ENCODE measurements at places on chromosomes 6 and 20.

- DNase-seq: no peak
Measured at GRCh38 chr6:11085758-11086435, 7.7 kb upstream of the SMIM13 start.

GRCh38 chr20:1373614-1374013 is 19.2 kb downstream of the FKBP1A start:
- no peak for DNase-seq

DNA sequence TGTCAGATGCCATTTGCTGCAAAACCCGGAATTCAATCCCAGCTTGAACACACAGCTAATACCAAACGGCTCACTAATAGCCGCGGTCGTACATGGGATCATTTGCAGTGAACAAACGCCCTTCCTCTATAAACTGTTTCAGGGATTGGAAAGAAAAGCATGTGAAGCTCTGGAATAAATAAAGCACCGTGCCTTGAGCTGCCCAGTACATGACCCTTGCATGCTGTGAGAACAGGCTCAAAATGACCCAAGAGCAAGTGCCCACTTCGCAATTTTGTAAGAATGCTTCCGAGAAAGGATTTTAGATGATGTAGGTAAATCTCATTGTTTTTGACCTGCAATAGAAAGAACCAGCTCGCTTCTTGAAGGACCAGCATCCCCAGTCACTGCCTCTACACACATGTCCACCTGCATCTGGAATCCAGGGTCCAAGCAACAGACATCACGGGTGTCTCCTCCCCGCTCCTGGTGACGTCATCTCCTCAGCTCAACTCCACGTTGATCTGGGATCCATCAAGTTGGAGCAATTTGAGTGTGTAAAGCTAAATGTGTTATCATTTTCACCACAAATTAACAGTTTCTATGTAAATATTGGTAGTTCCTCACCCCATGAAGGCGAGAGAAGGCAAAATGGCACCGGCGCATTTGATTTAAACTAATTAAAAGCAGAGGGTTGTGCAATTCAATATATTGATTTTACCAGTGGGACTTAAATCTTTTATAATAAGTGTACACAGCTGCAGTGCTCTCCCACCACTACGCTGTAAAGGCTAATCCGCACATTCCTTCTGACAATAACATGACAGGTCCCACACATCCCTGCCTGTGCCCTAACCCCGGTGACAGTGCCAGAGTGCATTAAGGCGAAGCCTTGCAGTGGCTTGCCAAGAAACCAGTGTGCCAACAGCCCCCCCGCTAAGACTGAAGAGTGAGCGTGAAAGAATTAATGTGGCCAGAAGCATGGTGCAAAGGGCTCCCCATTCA is 6.2 kb downstream of the BMP7 start:
- no peak for DNase-seq

GRCh38 chr6:885051-885590 is 192.2 kb upstream of the EXOC2 start:
- DNase-seq: peak; percentile 41

- DNase-seq: no peak
Measured at GRCh38 chr6:138245751-138246150, 27.5 kb upstream of the PBOV1 start.

- DNase-seq: no peak
Measured at GRCh38 chr6:130075879-130076460, 57.6 kb downstream of the L3MBTL3 start.

DNA sequence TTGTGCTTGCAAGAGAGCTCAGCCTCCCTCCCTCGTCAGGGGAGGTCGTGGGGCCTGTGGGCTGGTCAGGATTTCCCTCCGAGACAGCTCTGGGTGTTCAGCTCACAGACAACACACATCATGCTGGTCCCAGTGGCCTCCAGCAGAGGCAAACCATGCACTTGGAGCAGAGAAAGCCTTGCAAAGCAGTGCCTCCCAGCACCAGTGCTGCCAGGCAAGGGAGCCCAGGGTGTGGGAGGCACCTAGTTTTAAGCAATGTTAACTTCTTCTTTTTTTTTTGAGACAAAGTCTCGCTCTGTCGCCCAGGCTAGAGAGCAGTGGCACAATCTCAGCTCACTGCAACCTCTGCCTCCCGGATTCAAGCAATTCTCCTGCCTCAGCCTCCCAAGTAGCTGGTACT is 34.0 kb upstream of the INSM1 start:
- no peak for DNase-seq

GRCh38 chr6:111952821-111953540 is 79.7 kb upstream of the FYN start:
- DNase-seq: peak; percentile 70

GRCh38 chr6:44560458-44561059 is 173.1 kb downstream of the CDC5L start:
- DNase-seq: no peak

GRCh38 chr6:319177-320131 is 27.2 kb downstream of the DUSP22 start:
- DNase-seq: no peak

DNA sequence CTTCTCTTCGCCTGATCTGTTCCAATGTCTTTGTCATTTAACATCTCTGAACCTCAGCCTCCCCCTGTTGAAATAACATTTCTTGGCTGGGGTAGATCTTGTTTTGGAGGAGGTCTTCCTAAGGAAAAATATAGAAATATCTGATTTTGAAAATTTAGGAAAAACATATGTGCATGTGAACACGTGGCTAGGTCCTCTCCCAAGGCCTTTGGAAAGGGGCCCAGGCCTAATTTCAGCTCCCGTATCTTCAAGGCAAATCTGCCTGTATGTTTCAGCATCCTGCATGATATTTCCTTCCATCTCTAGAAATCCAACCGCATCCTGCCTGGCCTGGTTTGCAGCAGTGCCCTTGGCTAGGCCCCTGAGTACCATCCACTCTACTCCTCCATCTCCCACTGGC is 261.2 kb downstream of the PHACTR1 start:
- DNase-seq: no peak

DNA sequence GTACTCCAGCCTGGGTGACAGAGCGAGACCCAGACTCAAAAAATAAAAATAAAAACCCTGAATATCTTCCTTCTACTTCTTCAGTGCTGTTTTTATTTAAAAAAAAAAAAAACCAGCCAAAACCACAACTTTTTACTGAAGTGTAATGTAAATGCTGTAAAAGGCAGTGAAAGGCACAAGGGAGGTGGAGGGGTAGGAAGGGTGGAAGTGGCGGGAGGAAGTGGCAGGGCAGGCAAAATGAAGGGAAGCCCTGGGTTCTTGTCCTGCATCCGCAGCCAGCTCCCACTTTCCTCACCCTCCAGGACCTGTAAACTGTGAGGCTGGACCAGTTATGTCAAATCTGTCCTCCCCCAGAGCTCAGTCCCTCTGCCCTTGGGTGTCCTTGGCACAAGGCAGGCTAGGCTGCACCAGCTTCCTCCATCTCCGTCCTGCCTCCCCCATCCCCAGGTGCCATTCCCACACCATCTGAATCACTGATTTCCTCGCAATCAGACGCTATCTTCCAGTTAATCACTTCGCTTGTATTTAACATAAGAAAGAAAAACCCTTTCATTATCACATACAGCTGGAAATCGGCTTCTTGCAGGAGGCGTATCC is 13.7 kb upstream of the PANK2 start:
- no peak for DNase-seq

DNA sequence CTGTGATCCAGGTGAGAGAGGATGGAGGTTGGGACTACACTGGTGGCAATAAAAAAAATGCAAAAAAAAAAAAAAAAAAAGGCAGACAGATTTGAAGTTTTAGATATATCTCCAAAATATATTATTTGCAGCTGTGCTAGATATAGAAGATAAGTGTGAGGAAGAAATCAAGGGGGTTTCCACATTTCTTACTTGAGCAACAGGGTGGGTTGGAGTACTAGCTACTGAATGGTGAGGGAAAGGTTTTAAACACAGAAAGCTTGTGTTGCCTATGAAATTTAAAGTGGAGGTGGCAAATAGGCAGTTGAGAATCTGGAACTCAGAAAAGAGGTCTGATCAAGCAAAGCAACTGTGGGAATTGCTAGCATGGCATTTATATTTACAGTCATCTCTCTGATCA is 59.9 kb upstream of the GNRH2 start:
- no peak for DNase-seq

- no peak for DNase-seq
Measured at GRCh38 chr20:50981714-50982048, 23.1 kb downstream of the MOCS3 start.

- no peak for DNase-seq
Measured at GRCh38 chr6:143755301-143755744, 77.6 kb downstream of the PHACTR2 start.

DNA sequence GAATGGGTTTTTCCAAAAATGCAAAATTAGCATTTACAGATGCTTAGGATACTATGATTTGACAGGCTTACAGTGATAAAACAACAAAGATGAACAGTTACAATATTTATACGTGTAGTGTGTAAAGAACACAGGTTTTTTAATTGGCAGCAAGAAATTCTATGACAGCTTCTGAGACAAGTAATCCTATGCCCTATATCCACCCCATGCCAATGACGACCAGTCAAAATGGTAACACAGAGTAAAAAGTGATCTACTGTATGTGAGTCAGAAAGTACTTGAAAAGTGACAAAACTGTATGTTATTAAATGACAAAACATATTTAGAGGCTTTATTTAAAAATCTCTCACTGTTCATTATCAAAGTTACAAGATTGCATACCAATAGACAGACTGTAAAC is 99.5 kb downstream of the PRDM1 start:
- no peak for DNase-seq

DNA sequence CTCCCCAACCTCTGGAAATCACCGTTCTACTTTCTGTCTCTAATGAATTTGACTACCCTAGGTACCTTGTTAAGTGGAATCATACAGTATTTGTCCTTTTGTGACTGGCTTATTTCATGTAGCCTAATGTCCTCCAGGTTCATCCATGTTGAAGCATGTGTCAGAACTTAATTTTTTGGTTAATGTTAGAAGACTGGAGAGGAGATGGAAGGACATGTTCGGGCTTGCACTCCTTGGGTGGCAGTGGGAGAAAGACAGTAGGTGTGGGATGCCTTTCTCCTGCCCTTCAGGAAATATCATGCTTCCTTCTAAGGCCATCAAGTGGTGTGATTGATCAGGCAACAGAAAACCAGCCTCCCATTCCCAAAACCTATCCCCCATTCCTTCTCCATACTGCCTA is 61.1 kb upstream of the RNF144B start:
- DNase-seq: peak; percentile 57

GRCh38 chr6:30647242-30648116 is 546 bp downstream of the C6orf136 start:
- peak; percentile 59 for DNase-seq

- DNase-seq: no peak
Measured at GRCh38 chr6:70622461-70622860, 45.2 kb upstream of the SMAP1 start.

DNA sequence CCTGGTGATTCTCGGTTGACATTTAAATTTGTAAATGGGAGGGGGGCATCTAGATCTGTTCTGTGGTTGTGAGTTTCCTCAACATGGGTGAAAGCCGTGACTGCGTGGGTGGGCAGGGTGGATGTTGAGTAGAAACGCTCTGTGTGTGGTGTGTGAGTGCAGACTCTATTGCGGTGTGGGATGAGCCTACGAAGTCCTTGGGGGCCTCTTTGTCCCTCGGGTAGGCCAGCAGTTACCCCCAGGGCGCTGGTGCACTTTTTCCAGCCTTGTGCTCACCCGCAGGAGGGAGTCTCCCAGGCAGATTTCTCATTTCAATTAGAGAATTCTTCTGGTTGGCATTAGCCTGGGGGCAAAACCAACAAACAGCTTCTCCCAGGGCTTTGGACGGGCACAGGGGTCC is 10.6 kb downstream of the TOX2 start:
- DNase-seq: no peak

- DNase-seq: no peak
Measured at GRCh38 chr6:25314509-25315175, 35.5 kb downstream of the CARMIL1 start.

GRCh38 chr6:148780918-148781436 is 34.1 kb downstream of the UST start:
- no peak for DNase-seq

DNA sequence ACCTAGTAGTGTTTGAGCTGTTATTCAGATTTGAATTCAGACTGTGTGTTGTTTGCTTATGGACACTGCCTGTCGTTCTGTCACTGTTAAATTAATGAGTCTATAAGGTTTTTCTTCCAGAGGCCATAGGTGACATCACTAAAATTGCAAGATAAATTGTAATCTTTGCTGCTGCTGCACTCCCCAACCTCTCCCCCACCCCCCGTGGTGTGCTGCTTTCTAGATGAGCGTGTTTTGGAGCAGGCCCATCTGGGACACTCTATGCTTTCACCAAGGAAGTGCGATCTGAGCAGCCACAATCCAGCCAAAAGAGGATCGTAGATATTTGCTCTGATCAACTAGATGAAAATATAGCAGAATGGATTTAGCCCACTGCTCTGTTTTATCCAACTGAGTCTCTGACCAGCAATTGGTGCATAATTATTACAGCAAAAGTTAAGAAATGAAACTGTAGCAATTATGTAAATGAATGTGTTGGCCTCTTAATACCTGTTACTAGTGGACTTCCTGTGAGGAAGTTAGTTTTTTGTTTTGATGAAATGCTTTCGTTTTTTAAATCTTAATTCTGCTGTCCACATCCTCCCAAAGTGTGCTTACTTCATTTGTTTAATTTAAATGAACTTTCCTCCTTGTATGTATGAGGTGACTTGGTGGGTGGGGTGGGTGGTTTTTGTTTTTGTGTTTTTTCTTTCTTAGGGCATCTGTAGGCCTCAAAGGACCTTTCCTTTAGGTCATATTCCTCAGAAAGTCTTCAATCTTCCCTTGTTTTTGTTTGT is 58.1 kb downstream of the RPRD1B start:
- DNase-seq: no peak

DNA sequence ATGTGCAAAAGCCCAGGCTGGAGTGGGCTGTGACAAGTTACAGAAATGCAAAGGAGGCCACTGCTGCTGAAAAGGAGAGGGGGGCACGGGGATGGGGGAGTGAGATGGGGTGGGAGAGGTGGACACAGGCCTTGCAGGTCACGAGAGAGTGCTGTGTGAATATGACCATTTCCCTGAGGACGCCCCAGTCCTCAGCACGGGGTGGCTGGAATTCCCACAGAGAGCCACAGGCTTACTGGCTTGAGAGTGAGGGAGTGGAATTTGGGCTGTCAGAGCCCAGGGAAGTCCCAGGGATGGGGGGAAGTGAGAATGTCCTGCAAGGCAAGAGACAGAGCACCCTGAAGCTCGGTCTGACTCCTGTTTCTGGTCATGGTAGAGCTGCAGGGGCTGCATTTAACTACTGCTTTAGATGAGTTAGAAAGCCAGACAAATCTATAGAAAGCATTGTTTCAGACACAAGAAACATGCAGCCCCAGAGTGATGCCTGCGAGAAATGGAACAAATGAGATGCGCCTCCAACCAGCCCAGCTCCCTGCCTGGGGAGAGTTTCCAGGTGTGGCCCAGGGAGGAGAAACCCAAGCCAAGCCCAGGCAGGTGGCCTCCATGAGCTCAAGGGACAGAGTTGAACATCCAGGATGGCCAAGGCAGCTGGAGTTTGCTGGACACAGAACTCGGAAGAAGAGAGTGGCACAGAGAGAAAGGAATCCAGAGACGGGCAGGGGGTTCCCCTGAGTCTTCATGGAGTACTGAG is 30.5 kb downstream of the NPEPL1 start:
- DNase-seq: no peak

- peak; percentile 2 for DNase-seq
Measured at GRCh38 chr6:73409395-73409794, 14.8 kb downstream of the DDX43 start.

GRCh38 chr6:107441682-107442081 is 17.7 kb downstream of the PDSS2 start:
- DNase-seq: no peak
